ENCODE measurements at places on chromosomes 7 and 10. TPM values are rescaled to one million over a fixed set of nuclear protein-coding genes. Genes with fewer than 3 reads are reported as not detected.

DNA sequence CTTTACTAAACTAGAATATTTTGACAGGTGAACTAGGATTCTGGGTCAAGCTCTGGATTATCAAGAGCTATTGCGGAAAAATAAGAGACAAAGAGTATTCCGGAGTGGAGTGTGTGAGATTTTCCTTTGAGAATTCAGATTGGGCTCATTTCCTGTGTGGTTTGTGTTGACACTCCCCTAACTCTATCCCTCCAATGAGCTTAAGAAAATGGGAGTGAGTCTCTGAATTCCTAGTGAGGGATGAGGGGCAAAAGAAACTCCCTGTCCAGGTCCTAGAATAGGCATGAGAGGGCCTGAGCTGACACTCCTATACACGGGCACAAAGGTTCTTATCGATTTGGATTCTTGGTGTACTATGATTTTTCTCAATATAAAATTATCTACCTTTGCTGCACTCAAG lies 10.2 kb downstream of the KLF14 start:
- peak; percentile 51 for DNase-seq

GRCh38 chr7:157703534-157704195 lies 366.9 kb downstream of the DNAJB6 start:
- no peak for DNase-seq

DNA sequence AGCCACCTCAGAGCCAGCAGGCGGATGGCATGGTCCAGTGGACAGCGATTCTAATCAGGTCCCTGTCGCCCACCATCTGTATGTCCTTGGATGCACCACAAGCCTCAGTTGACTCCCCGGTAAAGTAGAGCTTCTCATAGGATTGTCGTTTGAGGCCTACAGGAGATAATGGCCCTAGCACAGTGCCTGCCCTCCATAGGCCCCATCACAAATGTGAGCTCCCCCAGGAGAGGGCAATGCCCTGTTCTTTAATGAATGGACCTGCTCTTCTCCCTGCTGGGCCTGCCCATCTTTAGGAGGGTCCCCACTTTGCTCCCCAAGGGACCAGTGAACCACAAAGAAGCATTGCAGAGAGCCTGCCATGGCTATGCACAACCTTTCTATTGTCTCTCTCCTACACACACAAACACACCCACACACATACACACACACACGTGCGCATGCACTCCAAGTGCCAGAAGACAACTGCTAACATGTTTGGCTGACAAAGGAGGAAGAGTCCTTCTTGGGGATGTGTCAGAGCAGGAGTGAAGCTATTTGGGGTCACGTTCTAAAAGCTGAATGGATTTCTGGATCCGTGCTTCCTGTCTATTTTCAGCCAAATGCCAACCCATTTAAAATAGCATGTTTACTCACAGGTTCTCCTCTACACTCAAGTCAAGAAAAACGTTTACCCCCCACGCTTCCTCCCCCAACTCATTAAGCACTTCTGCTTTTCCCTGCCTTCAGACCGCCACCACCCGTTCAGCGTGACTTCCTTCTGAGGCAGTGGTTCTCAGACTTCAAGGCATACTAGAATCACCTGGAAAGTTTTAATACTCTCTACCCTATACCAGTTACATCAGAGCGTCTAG lies 196.1 kb downstream of the GRID1 start:
- no peak for DNase-seq

DNA sequence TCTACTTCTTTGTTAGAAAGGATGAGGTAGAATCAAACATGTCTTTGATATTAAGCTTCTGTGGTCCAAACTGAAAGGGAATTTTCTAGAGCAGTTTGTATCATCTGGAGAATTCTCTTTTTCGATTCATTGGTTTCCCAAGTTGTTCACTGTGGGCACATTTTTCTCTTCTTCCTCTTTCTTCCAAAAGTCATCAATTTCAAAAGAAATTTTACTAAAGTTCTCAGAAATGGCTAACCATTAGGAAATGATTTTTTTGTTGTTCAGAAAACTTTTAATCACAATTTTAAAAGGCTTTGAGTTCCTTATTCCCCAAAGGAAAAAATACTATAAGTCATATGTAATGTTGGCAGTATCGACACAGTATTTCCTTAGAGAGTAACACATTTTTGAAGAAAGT lies 28.3 kb upstream of the CCDC6 start:
- DNase-seq = no peak

The PNLIP gene
- total RNA-seq = not detected

The RARRES2 gene
- not detected for total RNA-seq

GRCh38 chr10:129580901-129581300 lies 113.9 kb downstream of the MGMT start:
- no peak for DNase-seq

DNA sequence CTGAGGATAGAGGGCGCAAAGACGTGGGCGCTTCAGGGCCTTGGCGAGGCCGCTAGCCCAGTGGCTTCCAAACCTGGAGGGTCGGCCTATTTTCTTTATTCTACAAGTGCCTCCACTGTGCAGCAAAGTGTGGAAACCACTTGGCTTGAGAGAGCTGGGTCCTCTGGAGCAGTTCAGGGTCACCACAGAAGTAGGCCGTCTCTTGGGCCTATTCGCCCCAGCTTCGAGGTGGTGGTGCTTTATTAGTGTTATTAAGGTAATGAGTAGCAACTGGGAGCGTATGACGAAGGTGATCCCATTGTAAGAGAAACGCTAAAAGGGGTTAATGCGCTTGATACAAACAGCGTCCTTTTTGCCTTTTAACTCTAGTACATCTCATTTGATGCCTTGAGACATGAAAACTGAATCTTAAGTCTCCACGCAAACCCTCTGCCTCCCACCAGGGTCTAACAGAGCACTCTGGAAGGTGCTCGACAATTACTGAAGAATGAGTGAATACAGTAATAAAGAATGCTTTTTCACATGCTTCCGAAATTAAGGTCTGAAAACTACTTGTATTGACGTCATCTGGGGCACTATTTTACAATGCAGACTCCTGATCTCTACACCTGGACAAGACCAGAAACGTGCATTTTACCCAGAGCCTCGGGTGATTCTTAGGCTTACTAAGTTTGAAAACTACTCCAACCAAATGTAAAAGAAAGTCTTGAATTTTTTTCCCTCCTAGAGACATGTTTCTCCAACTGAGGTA lies 647 bp upstream of the GSAP start:
- no peak for DNase-seq

The HTR5A gene
- not detected for total RNA-seq

DNA sequence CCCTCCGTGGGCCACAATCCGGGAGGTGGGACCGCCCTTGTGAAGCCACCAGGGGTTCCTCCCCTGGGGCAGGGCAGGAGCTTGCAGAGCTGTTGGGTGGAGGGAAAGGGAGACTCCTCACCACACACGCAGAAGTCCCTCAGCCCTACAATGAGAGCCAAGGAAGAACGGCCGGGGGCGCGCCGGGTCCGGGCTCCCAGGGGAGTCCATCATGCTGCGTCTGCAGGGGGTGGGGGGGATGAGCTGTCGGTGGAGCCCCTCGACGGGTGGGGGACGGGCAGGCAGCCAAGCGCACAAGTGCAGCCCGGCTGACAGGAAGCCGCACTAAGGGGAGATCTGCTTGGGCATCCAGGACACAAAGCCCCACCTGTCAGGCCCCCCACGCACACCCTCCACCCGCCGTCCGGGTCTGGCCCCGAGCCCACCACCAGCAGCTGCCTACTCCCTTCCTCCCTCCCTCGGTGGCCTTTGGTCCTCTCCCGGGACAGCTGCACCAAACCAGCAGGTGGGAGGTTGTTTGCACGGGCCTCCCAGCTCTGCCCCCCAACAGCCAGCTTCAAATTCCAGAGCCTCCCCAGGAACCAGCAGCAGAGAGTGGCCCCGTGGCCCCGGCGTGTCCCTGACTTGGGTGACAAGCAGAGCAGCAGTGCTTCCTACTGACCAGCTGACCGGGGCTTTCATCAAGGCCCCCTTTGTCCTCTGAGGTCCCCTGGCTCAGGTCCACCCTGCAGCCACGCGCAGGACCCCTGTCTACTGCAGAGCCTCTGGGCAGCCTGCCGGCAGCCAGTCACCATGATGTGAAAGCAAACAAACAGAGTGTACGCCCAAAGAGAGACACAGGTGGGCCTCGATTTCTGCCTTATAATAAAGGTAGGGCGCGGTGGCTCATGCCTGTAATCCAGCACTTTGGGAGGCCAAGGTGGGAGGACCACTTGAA lies 50.3 kb downstream of the HIP1 start:
- DNase-seq = no peak

DNA sequence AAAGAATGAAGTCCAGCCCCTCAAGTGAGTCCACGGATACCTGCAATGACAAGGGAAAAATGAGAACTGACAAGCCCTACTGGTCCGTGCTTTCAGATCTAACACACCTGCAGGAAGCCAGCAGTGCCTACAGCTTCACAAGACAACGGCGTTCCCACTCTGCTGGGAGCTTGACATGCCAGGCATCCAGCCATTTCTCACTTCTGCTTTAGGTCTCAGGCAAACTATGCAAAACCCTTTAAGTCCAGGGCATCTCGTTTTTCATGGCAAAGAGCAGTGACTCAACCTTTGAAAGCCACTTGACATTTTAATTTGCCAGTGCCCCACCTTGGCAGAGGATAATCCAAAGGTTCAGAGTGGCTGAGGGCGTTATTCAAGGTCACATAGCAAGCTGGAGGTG lies 49.1 kb upstream of the GPAM start:
- DNase-seq = no peak

DNA sequence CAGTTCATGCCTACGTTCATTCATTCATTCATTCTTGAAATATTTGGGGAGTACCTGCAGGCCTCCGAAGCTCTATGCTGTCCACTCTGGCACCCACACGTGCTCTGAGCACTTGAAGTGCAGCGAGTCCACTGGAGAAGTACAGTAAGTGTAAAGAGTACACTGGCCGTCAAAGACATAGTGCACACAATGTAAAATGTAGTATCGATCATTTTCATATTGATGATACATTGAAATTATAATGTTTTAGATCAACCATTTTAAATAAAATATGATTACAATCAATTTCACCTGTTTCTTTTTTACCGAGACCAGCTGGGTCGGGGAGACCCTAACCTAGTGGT lies 37.0 kb upstream of the PURB start:
- DNase-seq = no peak

The WEE2 gene
- 0.03 TPM for total RNA-seq

- no peak for DNase-seq
These were observed 193.4 kb upstream of the CXCL12 start for GRCh38 chr10:44578271-44578670.

DNA sequence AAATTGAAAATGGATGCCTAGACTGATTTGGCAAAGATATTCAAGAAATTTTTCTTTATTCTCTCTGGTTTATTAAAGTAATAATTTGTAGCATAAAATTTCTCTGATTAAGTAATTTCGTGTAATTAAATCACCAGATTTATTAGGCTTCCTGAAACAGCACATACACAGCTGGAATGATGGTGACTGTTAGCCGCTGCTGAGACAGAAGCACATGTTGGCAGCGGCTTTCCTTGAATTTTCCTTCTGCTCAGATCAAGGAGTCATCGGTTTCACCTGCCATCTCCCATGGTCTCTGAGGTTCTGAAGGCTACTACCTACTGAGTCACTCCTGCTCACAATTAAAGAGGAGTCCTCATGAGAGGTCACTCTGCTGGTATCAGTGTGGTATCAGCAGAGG lies 101.5 kb downstream of the GFRA1 start:
- DNase-seq = no peak

DNA sequence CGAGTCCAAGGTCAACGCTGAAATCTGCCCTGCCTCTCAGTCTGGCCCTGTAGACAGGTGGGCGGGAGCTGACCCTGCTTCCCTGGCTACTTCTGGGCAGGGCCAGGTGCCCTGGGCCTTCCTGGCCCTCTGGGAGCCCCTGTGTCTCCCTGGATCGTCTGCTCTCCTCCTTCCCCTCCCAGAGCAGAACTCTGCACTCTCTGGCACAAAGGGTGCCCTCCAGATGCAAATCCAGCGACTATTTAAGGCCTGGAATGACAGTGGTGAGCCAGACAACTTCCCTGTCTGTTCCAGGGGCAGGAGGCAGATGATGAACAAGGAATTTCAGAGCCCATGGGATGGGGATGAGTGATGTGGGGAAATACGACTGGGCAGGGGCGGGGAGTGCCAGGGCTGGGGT lies 63.4 kb downstream of the C10orf105 start:
- no peak for DNase-seq

GRCh38 chr10:44935966-44936295 lies 23.7 kb upstream of the RASSF4 start:
- DNase-seq = no peak

DNA sequence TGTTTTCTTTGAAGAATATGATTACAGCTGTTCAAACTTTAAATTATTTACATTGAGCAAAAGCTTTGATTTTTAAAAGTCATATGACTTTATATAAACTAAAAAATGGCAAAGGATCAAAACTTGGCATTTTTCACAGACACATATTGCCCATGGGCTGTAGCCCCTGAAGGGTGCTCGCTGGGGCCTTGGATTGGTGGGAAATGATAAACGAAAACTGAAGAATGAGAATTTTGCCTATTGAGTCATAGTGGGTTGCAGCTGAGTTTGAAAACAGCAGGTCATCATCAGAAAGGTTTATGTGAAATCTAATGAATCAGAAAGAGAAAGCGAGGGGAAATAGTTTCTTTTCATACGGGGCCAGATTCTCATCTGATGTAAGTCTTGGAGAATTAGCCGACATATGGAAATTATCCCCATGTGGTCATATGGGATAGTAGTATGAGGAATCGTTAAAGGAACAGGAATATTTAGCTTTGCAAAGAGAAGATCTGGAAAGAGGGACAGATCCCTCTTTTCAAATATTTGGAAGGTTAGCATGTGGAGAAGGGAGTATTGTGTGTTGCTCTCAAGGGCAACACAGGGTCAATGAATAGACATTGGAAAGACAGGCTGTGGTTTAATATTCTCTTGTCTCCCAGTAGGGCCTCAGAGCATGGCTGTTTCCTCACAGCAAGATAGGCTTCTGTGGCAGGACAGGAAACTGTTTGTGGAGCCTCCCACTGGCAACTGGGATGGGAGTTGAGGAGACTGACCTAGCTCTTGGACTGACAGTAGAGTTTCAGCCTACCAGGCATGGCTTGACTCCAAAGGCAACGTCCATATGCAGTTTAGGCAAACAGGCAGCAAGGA lies 119.0 kb downstream of the FZD1 start:
- no peak for DNase-seq

The ZNF716 gene
- total RNA-seq = not detected

- peak; percentile 40 for DNase-seq
These were observed 134.4 kb downstream of the ITGA8 start for GRCh38 chr10:15585303-15585715.

All from HT1080 (cell line).